Gastroesophageal sphincter (tissue), 4 donors: ENCODE measurements at places on chromosomes 2 and 18.

- H3K36me3 ChIP-seq: no peaks in the 10 kb centered on the region
- ATAC-seq: no peak
- H3K27ac ChIP-seq: no peak overlapping the region
- H3K4me1 ChIP-seq: no peaks in the 10 kb centered on the region
- no peak overlapping the region for H3K4me3 ChIP-seq
- H3K27me3 ChIP-seq: no peaks in the 10 kb centered on the region
These were observed 48.7 kb downstream of the SERTAD2 start for GRCh38 chr2:64605026-64605471.

- H3K27me3 ChIP-seq: no peaks in the 10 kb centered on the region
- H3K4me3 ChIP-seq: no peak overlapping the region
- no peak overlapping the region for H3K27ac ChIP-seq
- no peaks in the 10 kb centered on the region for H3K4me1 ChIP-seq
These were observed 211.1 kb downstream of the TMEM163 start for GRCh38 chr2:134507697-134508096.

DNA sequence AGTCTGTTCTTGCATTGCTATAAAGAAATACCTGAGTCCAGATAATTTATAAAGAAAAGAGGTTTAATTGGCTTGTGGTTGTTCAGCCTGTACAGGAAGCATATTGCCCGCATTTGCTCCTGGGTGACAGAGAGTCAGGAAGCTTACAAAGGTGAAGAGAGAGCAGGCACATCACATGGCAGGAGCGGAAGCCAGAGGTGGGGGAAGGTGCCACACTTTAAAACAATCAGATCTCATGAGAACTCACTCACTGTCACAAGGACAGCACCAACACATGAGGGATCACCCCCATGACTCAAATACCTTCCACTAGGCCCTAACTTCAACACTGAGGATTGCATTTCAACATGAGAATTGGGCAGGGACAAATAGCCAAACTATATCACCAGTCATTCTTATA lies 124.8 kb upstream of the COL5A2 start:
- H3K27ac ChIP-seq: no peak overlapping the region
- H3K4me3 ChIP-seq: no peak overlapping the region
- H3K4me1 ChIP-seq: no peaks in the 10 kb centered on the region
- no peak for ATAC-seq
- H3K27me3 ChIP-seq: no peaks in the 10 kb centered on the region

GRCh38 chr2:143397884-143398614 lies 268.8 kb downstream of the ARHGAP15 start:
- H3K4me3 ChIP-seq: no peak overlapping the region
- H3K27me3 ChIP-seq: no peaks in the 10 kb centered on the region
- no peaks in the 10 kb centered on the region for H3K4me1 ChIP-seq
- no peaks in the 10 kb centered on the region for H3K36me3 ChIP-seq
- no peak overlapping the region for H3K27ac ChIP-seq

GRCh38 chr18:78126106-78126505 lies 853.5 kb upstream of the SALL3 start:
- H3K27ac ChIP-seq: no peak overlapping the region
- no peaks in the 10 kb centered on the region for H3K36me3 ChIP-seq
- peaks cover 28% of the 10 kb centered on the region for H3K27me3 ChIP-seq
- H3K4me3 ChIP-seq: no peak overlapping the region
- no peak for ATAC-seq

DNA sequence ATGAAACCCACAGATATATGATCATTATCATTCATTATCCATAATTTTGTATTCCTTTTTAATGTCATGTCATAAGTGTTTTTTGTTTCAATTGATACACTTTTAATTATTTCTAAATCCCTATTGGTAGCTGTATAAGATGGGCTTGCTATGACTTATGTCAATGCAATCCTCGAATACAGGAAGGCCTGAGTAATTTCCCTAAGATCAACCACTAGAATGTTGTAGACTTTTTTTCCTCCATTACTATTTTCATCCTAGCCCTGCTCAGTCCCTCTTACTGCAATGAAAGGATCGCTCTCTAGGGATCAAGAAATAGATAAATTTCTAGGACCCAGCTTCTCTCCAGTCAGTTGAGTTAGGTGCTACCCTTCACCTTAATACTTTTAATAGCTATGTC lies 186.3 kb downstream of the KCNE4 start:
- H3K4me3 ChIP-seq: no peak overlapping the region
- H3K36me3 ChIP-seq: no peaks in the 10 kb centered on the region
- H3K27ac ChIP-seq: no peak overlapping the region
- ATAC-seq: no peak
- H3K4me1 ChIP-seq: no peaks in the 10 kb centered on the region

DNA sequence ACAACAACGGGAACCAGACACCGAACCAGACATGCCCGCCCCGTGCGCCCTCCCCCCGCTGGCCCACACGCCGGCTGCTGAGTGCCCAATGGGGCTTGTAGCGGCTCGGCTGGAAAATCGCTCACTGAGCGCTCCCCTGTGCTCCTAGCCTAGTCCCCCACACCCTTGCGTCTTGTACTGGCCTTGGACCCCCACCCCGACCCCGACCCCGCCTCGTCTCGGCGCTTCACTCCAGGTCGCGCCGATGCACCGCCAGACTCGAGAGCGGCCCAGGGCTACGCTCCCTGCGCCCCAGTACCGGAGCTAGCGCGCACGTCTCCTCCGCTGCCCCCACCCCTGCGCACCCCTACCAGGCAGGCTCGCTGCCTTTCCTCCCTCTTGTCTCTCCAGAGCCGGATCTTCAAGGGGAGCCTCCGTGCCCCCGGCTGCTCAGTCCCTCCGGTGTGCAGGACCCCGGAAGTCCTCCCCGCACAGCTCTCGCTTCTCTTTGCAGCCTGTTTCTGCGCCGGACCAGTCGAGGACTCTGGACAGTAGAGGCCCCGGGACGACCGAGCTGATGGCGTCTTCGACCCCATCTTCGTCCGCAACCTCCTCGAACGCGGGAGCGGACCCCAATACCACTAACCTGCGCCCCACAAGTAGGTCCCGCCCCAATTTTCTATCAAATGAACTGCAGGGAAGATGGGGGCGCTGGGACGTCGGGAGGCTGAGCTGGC lies 1.5 kb downstream of the GAD1 start:
- no peaks in the 10 kb centered on the region for H3K36me3 ChIP-seq
- peaks cover 94% of the 10 kb centered on the region for H3K4me1 ChIP-seq
- peaks cover 100% of the 10 kb centered on the region for H3K27me3 ChIP-seq
- ATAC-seq: no peak
- H3K4me3 ChIP-seq: no peak overlapping the region
- H3K27ac ChIP-seq: no peak overlapping the region

DNA sequence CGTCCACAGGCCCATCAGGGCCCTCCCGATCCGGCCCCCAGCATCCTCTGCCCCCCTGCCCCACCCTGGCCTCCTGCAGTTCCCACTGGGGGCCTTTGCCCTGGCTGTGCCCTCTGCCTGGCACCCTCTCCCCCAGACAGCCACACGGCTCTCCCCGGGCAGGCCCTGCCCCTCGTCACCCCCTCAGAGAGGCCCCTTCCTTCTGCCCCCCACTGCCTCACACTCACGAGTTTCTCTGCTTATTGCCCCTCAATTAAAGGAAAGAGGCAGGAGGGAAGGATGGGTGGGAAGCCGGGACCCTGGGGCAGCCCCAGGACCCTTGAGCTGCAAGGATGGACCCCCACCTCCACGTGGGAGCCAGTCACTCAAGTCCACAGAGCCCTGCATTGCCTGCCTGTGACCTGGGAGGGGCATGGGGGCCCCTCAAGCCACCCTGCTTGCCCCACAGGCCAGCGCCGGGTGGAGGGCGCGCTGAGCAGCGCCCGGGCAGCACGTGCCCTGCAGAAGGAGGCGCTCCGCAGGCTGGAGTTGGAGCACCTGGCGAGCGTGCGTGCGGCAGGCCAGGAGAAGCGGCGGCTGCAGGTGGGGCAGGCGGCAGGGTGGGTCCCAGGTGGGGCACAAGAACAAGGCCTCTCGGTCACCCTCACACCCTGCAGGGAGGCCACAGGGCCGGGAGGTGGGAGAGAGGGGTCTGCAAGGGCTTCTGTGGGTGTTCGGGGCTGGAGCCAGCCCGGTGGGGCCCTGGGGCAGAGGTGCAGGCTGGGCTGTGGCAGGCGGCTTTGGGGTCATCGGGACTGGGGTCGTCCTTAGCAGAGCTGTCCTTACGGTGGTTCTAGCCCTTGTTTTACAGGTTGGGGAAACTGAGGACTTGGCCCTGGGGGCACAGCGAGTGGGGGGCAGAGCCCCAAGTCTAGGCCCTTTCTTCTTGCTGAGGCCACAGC lies 30.5 kb upstream of the SNED1 start:
- no peaks in the 10 kb centered on the region for H3K4me1 ChIP-seq
- no peak for ATAC-seq
- H3K27ac ChIP-seq: no peak overlapping the region
- H3K36me3 ChIP-seq: no peaks in the 10 kb centered on the region
